ENCODE measurements at places on chromosomes 1 and 21. TPM values are rescaled to one million over a fixed set of nuclear protein-coding genes. Genes with fewer than 3 reads are reported as not detected.

Gene ZNF648
- total RNA-seq, result not detected

Gene AIM2
- total RNA-seq, result not detected

Gene HSD3B2
- total RNA-seq, result not detected

Gene RAB7B
- 22.7 TPM for total RNA-seq

Gene PODN
- not detected for total RNA-seq

Gene LMX1A
- total RNA-seq, result not detected

Gene CYP2J2
- total RNA-seq, result 0.68 TPM

Gene ADCY10
- total RNA-seq, result under 0.01 TPM

Gene AMPD2
- 32.0 TPM for total RNA-seq

Gene IL22RA1
- total RNA-seq, result 2.7 TPM

Gene CFAP141
- total RNA-seq, result not detected

Gene UTP25
- 6.2 TPM for total RNA-seq

Gene CD1D
- 1.00 TPM for total RNA-seq

Gene RAD54L
- total RNA-seq, result 0.28 TPM

Gene TEX38
- not detected for total RNA-seq

Gene AMY2A
- not detected for total RNA-seq

Gene EVI5
- total RNA-seq, result 50.2 TPM

Gene SOAT1
- total RNA-seq, result 10.9 TPM

Gene C1QA
- total RNA-seq, result not detected

Gene LCE1A
- total RNA-seq, result not detected

Gene ITLN2
- total RNA-seq, result 0.21 TPM

Gene CADM3
- total RNA-seq, result not detected

Gene RGS2
- 6.5 TPM for total RNA-seq

Gene CCDC185
- total RNA-seq, result not detected

Gene MAP3K21
- total RNA-seq, result 10.3 TPM

Gene GSTM1
- not detected for total RNA-seq

Gene S100A12
- total RNA-seq, result 1.5 TPM

Gene FCMR
- total RNA-seq, result 0.36 TPM

Measured in nasal cavity respiratory epithelium epithelial cell of viscerocranial mucosa (primary cell).